Activated T-helper 9 cell treated with anti-CD3 and anti-CD28 coated beads, Interleukin-2, amount 50 U/mL, for 16 hours (primary cell): ENCODE measurements at places on chromosomes 7 and 10.

DNA sequence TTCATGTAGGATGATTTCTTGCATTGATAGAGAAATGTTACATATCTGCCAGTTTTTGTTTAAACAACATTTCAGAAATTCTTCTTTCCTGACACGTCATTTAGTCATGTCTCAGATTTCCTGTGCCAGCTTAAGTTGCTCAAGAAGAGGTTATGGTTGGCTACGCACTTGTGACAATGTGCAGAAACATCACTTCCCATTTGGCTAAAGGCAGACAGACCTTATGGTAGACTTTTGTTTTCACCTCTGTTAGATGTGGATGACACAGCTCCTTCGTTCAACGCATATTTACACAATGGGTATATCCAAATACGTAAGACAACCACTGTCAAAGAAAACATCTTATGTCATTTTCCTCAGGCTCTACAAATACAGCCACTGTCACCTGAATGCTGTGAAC, 125.8 kb downstream of the DOCK4 start:
- no peak for DNase-seq

DNA sequence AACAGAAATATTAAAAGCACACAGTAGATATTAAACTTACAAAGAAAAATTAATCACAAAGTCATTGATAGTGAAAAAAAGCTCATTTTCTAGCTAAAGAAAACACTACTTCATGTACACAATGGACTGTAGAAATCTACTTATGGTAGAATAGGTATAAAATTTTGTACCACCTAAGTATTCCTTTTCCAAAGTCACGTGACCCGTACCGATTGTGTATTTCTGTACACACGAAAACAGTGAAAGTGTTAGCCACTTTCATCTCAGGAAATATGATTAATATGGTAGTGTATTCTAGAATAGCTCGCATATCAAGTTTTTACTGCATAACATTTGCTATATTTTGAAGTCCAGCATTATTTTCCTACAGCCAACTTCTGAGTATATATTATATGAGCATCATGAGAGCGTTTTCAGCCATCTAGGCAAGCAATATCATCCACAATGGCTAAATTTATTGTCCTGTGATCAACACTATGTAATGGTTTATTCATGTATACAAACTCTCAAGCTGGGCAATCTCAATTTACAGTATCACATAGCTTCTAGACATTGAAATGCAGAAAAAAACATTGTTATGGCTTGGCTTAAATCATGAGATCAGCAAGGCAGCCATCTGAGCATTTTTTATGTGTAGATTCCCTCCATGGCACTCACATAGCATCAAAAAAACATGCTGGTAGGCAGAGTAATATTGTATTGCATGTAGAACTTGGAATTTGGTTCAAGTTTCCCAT, 114.7 kb downstream of the CD36 start:
- DNase-seq: no peak

DNA sequence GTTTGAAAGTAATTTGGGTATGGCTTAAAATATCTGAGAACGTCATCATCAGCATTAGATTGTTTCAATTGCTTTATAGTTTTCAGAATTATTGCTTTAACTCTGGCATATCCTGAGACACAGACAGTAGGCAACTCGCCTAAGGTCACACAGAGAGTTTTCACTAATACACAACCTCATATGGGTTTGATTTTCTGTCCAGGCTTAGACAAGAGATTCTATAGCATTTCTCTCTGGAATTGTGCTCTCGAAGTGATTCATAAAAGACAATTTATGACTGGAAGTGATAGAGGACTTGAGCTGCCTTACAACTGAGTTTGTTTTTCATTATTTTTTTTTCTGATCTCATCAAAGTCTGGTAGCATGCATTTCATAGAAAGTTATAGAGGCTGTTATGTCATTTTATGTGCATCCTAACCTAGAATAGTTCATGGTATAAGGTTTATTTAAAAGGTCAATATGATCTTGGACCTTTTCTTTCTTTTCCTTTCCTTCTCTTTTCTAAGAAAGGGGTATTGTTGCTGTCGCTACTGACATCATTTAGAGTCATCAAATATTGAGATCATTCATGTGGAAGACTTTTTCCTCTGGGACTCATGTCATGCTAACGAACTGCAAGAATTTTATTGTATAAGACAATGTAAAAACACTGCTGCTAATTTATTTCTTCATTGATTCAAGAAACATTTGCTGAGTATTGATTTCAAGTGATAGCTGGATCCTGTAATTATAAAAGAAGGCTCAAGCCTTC, 278.2 kb downstream of the PLXDC2 start:
- no peak for DNase-seq

GRCh38 chr7:18419456-18419855, 76.1 kb upstream of the HDAC9 start:
- no peak for DNase-seq

- no peak for DNase-seq
These were observed 121.6 kb downstream of the PRKAG2 start for GRCh38 chr7:151755131-151755801.

DNA sequence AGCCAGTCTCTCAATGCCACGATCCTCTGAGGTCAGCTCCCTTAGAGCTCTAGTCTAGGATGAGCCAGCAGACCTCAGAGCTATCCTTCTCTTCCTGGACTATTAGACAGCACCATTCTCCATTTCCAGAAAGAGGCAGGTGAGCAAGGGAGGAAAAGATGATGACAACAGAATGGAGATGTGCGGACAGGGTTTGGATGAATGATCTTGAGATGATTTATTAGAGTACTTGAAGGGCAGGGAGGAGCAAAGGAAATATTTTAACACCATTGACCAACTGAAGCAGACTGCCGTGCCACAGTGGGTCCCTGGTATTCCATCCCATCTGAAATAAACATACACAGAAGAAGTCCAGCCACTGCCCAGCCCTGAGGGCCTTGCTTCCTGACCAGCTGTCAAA, 94.3 kb downstream of the CFAP58 start:
- no peak for DNase-seq

GRCh38 chr7:142407939-142408570, 150.2 kb upstream of the PRSS58 start:
- DNase-seq: no peak

DNA sequence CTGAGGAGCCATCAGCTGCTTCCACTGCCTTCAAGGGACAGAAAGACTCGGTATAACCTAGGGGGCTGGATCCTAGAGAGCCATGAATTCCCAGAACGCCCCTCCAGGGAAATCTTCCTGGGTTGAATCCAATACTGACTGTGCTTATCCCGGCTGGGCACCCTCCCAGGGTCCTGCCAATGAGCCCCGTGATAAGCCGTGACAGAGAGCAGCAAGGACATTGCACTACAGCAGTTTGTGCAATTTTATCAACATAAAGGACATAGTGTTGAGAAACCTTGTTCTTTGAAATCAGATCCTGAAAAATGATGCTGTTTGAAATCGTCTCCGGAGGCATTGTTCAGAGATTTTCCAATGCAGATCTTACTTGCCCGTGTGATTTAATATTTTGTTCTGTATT, 18.8 kb downstream of the AKR1B1 start:
- no peak for DNase-seq
